ENCODE measurements at places on chromosomes 7 and 10.

- DNase-seq: no peak
These were observed 41.5 kb upstream of the DMTF1 start for GRCh38 chr7:87110778-87111177.

DNA sequence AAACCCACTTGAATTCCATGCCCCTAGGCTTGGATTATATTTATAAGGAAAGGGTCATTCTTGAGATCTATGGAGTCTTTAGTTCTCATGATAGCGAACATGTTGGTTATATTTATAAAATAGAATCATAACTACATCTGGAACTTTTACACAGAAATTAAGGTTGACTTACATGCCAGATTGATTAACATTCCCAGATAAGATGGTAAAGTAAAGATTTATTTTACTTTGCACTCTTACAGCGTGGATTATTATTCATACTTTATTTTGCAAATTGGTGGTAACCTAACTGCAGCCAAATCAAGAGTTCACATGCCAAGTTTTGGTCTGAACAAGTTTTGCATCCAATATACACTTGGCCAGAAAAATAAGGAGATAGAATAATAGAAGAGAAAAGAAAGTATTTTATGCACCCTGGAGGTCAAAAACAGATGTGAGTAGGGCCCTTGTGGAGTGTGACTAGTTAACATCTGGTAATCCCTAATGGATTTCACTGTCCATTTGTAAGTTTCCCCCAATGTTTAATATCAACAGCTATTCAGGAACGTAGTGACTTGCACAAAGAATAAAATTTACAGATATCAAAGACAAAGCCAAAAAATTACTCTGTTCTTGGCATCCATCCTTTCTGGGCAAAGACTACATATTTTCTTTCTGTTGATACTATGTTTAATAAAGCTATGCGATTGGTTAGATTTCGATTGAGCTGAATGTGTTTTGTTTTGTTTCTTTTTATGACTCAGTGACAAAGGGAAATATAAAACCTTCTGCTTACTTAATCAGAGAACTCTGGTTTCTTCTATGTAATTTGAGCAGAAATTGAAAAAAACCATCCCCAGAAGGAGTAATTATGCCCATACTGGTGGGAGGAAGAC lies 10.1 kb upstream of the TMEM26 start:
- no peak for DNase-seq

- no peak for DNase-seq
These were observed 17.4 kb upstream of the TMEM236 start for GRCh38 chr10:17734432-17735080.

- no peak for DNase-seq
These were observed 8.8 kb downstream of the LIMK1 start for GRCh38 chr7:74092321-74092963.

DNA sequence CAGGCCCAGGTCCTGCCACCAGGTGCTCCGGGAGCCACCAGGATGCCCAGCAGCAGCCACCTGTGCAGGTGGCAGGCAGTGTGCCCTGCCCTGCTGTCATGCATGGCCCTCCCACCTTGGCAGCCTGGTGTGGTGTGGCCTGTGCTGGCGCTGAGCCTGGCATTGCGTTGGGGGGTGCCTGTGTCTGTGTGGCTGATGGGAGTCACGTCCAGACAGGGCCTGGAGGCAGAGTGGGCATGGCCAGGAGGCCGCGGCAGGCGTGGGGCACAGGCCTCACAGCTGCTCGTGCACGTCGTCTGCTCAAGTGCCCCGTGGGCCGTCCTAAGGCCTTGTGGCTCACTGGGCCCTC lies 8.7 kb downstream of the TTYH3 start:
- DNase-seq: no peak

DNA sequence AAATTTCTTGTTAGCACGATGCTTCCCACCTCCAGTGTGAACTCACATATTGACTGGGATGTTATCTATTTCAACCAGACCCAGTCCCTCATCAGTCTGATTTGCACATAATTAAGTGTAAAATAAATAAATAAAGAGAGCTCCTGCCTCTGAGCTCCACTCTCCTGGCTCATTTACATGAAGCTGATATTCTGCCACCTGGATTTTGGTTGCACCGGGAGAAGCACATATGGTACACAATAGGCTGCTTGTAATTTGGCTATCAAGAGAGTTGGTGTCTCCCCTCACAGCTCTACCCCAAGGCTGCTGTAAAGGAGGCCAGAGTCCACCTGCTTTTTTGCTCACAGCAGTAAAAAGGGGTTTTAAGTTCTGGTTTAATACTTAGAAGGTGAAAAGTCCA lies 610.5 kb downstream of the KCNMA1 start:
- DNase-seq: no peak

GRCh38 chr10:14032406-14032998 lies 298.2 kb downstream of the FRMD4A start:
- DNase-seq: peak; percentile 61

DNA sequence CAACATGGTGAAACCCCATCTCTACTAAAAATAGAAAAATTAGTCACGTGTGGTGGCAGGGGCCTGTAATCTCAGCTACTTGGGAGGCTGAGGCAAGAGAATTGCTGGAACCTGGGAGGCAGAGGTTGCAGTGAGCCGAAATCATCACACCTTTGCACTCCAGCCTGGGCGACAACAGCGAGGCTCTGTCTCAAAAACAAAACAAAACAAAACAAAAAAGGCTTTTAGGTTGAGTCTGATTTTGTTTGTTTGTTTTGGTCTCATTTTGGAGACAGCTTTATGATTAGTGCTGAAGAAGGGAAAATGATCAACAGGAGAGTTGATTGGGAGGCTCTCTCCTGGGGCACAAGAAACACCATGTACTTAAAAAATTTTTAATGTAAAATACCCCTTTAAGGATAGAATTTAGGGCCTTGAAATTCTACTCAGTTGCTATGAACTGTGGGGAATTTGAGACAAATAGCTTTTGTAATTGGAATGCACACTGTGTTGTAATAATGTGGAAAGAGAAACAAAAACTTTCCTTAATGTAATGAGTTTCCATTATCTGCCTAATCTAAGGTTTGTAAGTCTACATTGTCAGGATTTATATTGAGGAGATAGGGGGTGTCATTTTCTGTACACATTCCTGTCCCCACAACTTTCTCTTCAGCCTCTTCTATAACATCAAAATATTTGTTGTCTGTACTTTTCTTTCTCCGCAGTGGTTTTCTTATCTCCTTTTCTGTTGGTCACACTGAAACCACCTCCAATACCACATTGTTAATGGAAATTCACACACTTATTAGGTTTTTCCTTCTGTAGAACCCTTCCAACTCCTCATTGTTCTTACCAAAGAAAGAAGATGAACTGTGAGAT lies 41.3 kb downstream of the ARID5B start:
- peak; percentile 14 for DNase-seq

DNA sequence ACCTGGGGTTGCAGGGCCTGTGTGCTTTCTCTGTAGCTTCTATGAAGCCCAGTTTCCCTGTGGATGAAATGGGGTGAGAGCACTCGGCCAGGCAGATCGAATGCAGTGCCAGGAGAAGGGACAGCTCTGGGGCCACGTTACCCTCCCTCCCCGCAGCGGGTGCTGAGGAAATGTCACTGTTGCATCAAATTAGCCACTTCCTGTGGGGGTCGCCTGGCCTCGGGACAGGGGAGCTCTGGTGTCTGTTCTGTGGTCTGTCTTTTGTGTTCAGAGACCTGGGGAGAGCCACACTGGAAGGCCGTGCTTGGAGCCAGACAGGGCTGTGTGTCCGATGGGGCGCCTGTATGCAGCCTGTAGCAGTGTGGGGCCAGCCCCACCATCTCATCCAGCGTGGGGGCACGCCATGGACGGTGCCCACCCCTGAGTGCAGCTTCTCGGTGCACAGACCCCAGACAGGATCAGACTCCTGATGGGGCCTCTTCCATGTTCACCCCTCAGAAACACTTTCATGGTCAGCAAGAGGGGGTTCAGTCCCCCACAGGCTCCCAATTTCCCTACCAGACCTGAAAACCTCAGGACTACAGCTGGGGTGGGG lies 13.6 kb downstream of the TTYH3 start:
- DNase-seq: peak; percentile 39

GRCh38 chr7:106260136-106260561 lies 24.6 kb downstream of the NAMPT start:
- DNase-seq: no peak

DNA sequence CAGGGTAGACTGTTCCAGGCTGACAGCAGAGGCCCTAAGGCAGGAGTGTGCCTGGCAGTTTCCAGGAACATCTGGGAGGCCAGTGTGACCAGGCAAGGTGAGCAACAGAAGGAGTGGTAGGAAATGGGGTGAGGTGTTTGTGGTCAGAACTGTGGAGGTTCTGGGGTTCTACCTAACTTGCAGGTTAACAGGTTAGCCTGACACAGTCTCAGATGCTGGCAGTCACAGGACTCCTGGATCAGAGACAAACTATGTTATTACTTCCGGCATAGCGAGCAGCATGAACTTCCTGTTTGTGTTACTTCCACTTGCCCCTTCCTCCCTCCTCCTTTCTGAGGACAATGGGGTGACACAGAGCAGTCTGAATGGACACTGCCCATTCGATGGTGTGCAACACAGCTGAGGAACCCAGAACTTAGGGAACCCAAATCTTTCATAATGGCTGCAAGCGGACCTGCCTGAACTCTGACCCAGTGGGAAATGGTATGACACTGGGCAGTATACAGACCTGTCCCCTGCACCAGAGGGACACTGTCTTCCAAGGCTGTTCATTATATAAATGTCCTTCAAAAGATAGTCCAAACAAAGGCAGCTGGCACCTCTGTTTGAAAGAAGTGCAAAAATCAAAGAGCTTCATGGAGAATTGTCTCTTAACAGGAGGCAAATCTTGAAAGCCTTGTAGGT lies 3.9 kb upstream of the SAR1A start:
- DNase-seq: no peak

- DNase-seq: no peak
These were observed 12.4 kb downstream of the PRKG1 start for GRCh38 chr10:51086710-51087109.

GRCh38 chr7:11228515-11228914 lies 254.8 kb downstream of the PHF14 start:
- no peak for DNase-seq

GRCh38 chr10:67783606-67784294 lies 54.2 kb downstream of the DNAJC12 start:
- no peak for DNase-seq

- no peak for DNase-seq
These were observed 235.2 kb downstream of the POU6F2 start for GRCh38 chr7:39212876-39213275.

DNA sequence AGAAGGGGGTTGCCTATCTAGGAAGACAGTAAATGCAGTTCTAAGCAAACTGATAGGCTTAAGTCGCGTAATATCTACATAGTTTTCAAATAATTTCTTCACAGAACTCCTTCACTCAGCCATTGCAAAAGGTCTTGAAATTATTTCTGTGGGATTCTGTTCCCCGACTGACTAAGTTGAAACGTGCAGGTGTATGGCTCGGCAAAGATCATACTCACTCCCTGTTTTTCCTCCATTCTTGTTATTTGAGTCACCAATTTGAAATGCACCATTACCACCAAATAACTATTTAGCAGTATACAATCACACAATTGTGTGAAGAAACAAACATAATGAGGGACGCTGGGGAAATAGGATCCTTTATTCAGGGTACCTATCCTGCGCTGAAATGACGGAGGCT lies 771.1 kb downstream of the GATA3 start:
- no peak for DNase-seq

- DNase-seq: no peak
These were observed 7.0 kb downstream of the AIMP2 start for GRCh38 chr7:6015917-6016652.

GRCh38 chr7:141698247-141699015 lies 3.5 kb downstream of the DENND11 start:
- DNase-seq: no peak

DNA sequence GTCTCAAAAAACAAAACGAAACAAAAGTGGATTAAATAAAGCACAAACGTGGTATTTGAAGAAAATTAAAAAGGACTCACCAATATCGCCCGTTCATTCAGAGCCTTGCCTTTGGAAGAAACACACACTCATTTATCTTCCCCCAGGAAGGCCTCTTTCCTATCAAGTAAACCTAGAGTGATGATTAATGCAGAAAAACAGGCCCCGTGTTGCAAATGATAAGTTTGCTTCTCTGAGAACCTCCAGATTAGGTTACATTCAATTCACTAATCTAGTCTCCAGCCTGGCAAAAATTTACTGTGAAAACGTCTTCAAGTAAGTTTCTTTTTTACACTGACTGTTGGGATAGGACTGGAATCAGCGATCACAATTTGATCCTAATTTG lies 78.0 kb upstream of the C1GALT1 start:
- no peak for DNase-seq

- DNase-seq: no peak
These were observed 73.6 kb downstream of the ITGB8 start for GRCh38 chr7:20404320-20404719.

GRCh38 chr7:8751557-8752231 lies 318.3 kb downstream of the NXPH1 start:
- DNase-seq: no peak

- no peak for DNase-seq
These were observed 43.3 kb upstream of the CYTH3 start for GRCh38 chr7:6315746-6316145.

GRCh38 chr10:16505161-16505560 lies 16.5 kb downstream of the C1QL3 start:
- DNase-seq: no peak

GRCh38 chr10:57162231-57162630 lies 801.2 kb upstream of the ZWINT start:
- DNase-seq: no peak

All from stimulated activated CD4-positive, alpha-beta T cell treated with anti-CD3 and anti-CD28 coated beads, Interleukin-15, amount 100 ng/mL, for 24 hours (primary cell).